Activated naive CD4-positive, alpha-beta T cell treated with anti-CD3 and anti-CD28 coated beads, Interleukin-2, amount 50 U/mL, for 72 hours (primary cell): ENCODE measurements at places on chromosomes 6 and 20. TPM values are rescaled to one million over a fixed set of nuclear protein-coding genes. Genes with fewer than 3 reads are reported as not detected.

DNA sequence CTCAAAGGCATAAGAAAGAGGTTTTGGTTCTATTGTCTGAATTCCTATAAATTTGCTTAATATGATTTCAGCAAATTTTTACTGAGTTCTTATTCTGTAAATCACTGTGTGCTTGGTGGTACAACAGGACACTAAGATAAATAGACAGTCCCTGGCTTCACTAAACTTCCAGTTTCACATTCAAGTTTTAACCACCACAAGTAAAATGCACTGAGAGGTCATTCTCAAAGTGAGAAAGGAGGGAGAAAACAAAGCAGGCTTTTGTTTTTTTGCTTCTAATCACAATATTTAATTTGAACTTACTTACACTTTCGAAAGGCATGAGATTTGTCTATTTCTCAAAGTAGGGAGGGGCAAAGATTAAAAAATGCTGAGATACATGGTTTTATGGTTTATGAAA lies 445.7 kb downstream of the CDC5L start:
- DNase-seq: no peak

GRCh38 chr20:57628047-57628961 lies 8.1 kb upstream of the ZBP1 start:
- no peak for DNase-seq

DNA sequence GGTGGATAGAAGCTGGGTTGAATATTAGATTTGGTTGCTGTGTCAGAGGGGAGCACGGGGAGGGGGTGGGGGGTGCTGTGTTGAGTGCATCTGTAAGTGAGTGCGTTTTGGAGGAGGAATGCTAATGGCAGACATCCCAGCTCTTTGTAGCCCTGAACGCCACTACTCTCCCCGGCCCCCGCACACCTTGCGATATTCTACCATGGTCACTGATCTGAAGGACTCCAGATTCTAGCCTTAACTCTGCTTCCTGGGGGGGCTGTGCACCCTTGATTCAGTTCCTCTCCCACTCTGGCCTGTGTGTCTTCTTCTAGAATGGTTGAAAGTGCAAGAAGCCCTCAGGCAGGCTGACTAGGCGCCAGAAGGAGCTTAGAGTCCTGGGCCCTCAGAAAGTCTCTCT lies 7.1 kb downstream of the GLP1R start:
- no peak for DNase-seq

GRCh38 chr20:53579266-53579580 lies 14.4 kb downstream of the ZNF217 start:
- no peak for DNase-seq

DNA sequence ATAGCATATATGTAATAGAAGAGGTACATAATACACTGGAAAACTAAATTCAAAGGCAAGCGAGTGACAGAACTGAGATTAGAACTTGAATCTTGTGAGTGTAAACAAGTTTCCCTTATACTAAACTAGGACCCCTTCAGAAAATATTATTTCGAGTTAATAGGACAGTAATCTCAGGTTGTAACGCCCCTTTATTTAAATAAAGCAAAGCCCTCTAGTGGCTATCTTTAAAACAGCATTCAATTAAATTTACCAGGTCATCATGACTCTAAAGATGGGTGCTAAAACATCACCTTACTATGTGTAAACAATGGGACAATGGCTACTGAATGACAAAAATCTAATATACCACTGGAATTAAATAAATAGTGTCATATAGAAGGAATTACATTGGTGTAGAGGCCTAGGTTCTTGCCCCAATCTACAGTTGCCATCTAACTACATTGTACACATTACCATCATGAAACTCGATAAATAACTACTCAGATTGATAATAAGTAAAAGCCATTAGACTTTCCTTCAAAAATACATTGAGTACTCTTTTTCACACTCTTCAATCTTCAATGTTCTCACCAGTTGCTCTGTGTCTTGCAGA lies 255.4 kb upstream of the IRAK1BP1 start:
- DNase-seq: no peak

DNA sequence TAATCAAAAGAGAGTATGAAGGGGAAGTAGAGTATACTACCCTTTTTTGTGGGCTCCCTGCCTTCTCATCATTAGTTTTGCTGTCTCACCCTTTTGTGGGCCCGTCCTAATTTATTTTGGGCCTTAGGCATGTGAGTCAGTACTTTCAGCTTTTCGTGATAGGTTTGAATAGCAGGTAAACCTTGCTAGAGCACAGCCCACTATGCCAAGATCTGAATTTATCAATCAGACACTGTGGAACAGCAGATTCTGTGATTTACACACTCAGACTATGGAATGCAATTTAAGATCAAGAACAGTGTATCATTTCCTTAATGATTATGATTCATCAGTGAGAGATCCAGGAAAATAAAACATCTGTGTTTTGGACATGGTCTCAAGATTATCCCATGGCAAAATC lies 1117.1 kb downstream of the KHDRBS2 start:
- no peak for DNase-seq

GRCh38 chr6:1906014-1906413 lies 296.3 kb downstream of the FOXC1 start:
- no peak for DNase-seq

The STX11 gene
- 23.3 TPM for total RNA-seq

The SNHG17 gene
- 72.3 TPM for total RNA-seq

GRCh38 chr6:12017263-12017662 lies 5.2 kb downstream of the HIVEP1 start:
- DNase-seq: no peak

DNA sequence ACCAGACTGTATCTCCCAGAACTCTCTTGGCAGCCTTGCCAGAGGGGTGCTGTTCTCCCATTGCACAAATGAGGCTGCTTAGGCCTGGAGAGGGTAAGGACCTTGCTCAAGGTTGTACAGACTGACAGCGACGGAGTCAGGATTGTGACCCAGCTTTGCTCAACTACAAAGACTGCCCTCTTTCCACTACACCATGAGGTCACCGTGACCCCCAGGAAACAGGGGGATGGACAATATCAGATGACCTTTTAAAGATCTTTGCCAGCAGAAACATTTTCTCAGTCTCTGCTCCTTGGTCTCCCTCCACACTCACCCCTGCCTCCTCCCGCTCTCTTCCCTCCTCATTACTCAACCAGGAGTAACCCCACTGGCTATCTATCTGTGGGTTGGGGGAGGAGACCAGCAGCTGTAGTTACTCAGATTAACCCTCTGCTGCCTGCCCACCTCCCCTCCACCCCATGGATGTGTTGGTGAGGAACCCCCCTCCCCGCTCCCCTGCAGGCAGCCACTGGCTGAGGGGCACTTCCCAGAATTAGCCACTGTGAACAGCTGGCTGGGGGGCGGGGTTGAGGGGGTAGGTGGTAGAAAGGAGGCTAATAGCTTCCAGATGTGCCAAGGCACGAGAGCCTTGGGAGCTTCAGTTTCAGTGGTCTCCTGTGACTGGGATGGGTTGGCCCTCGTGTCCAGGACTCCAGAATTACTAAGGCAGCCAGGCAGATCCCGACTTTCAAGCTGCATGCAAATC lies 26.9 kb upstream of the MRPS18A start:
- no peak for DNase-seq

The GHRH gene
- total RNA-seq: not detected

- DNase-seq: no peak
Measured at GRCh38 chr6:12333128-12333527, 43.0 kb downstream of the EDN1 start.

DNA sequence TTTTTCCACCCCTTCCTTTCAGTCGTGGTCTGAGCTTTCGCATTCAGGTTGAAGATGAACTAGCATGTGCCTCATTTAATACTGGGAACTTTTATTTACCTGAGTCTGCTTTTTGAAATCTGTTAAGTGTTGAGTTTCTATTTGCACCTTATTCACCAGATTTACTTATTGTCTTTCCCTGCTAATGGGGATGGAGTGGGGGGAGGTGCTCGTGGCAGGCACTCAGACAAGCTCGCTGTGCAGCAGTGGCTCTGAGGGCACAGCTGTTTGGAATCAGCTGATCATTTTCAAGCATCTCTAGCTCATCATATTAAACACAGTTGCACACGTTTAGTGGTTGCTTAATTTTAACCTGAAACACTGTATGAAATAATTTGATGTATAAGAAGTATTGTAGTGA lies 35.6 kb downstream of the UTRN start:
- no peak for DNase-seq

DNA sequence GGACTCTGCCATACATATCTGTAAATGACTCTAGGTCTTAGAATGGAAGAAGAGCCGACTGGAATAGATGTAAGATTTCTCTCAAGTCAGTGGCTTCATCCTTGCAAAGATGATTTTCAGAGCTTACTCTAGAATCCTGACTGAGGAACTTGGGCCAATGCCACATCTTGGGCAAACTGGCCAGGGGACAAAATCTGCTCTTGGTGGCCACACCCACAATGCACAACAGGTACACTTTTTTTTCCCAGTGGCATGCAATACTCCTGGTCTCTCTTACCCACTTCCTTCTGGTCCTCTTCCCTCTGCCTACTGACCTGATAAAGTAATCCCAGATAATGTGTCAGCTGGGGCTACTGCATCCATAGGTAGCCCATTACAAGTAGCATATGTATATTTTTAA lies 13.4 kb downstream of the CLIC5 start:
- no peak for DNase-seq

- no peak for DNase-seq
Measured at GRCh38 chr6:132063738-132064137, 112.6 kb upstream of the CCN2 start.

GRCh38 chr6:41256383-41256782 lies 28.2 kb downstream of the TREML4 start:
- no peak for DNase-seq

- no peak for DNase-seq
Measured at GRCh38 chr6:137081997-137082396, 37.2 kb upstream of the IL20RA start.

The RNF217 gene
- not detected for total RNA-seq

The NOTCH4 gene
- total RNA-seq: 0.70 TPM

DNA sequence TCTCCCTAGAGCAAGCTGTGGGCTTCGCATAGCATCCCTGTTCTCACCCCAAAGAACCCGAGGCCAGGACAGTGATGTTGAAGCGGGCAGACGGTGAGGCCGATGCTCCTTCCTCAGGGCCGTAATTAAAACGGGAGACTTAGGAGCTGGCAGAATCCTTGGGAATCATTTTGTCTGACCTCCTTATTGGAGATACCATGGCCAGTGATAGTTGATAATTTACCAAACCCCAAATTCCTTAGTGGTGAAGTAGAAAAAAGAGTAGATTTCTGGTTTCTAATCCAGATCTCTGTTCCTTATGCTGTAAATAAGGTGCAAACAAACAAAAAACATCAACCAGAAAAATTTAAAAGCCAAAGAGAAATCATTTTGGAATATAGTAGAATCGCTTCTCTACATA lies 361.1 kb upstream of the AGPAT4 start:
- no peak for DNase-seq

DNA sequence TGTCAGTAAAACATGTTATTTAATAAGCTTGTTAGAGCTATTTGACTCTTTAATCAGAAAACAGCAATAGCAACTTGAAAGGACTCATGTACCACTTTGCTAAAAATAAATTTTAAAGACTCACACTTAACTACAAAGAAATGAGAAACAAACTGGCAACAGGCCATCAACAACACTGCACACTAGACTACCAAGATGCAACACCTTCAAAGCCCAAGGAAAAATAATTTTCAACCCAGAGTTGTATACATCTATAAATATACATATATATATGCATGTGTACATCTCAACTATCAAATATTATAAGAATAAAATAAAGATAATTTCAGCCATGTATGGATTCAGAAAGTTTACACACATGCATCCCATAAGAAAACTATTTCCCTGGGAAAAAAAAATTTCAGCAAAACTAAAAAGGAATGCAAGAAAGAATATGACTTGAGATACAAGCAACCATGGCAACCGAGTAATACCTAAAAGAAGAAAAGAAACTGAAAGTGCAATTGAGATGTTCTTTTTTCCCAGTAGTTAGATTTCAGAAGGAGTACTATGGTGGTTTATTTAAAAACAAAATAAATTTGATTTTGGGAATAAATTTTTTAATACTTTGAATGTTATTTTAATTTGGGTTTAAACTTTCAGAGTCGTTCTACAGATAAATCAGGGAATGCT lies 303.8 kb downstream of the UBE3D start:
- DNase-seq: no peak

The OPRM1 gene
- not detected for total RNA-seq

- DNase-seq: no peak
Measured at GRCh38 chr6:138115877-138116660, 8.8 kb upstream of the PERP start.

The PPP1R18 gene
- 274 TPM for total RNA-seq

DNA sequence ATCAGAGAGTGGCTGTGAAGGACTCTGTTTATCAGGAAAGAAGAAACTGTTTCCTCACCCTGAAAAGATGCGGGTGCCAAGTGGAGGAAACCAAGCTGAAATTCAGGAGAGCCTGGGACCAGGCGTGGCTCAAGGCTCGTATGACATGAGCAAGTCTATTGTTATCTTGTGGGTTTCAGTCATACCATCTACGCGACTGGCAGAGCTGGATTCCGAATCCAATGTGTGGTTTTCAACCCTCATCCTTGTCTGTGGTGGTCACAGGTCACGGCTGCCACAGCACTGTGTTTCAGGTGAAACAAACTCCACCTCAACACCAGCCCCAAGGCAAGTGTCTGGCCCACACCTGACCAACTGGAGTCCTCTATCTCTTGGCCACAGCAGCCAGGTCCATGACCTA lies 9.1 kb downstream of the MC3R start:
- DNase-seq: no peak

The POM121L2 gene
- total RNA-seq: not detected

The ALDH8A1 gene
- total RNA-seq: 0.36 TPM

The EYS gene
- not detected for total RNA-seq

DNA sequence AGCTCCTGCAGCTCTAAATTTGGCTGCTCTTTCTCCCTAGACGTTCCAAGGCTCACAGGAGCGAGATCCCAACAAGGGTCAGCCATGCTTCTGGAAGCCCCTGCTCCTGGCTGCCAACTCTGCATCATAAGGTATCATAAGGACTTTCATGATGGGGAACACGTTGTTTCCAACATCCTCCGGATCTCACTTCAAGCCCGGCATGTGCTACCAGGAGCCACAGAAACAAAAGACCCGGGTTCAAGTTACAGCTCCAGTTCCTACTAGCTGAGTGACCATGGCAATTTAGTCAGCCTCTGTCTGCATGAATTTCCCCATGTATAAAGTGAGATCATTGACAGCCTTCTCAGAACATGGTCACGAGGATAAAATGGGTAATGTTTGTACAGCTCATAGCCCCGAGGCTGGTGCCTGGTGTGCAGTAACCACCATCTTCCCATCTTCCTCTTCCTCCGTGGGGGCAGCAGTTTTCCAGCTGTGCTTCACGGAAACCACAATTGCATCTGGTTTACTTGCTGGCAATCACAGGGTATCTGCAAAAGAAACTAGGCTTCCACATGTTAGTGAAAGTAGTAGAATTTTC lies 209.0 kb upstream of the ECI2 start:
- no peak for DNase-seq

- DNase-seq: no peak
Measured at GRCh38 chr20:56467968-56468315, 485 bp upstream of the RTF2 start.

DNA sequence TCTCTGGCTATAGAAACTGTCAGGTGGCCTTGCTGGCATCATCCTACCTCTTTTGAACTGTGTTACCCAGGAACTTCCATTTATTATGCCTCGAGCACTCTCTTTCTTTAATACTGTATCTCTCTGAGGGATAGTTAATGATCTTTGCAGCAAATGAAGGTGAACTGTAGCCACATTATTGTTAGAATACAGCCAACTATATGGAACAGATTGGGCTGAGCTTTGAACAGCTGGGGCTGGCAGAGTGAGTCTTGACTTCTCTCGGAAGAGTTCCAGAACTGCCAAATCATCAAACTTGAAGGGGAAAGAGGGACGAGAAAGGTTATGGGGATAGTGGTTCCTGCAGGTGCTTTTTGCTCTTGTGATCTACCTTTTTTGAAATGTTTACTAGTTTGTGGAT lies 237.7 kb downstream of the PRL start:
- no peak for DNase-seq

The RHAG gene
- total RNA-seq: not detected

The KCNG1 gene
- total RNA-seq: not detected
